ENCODE measurements at places on chromosomes 5 and 9.

DNA sequence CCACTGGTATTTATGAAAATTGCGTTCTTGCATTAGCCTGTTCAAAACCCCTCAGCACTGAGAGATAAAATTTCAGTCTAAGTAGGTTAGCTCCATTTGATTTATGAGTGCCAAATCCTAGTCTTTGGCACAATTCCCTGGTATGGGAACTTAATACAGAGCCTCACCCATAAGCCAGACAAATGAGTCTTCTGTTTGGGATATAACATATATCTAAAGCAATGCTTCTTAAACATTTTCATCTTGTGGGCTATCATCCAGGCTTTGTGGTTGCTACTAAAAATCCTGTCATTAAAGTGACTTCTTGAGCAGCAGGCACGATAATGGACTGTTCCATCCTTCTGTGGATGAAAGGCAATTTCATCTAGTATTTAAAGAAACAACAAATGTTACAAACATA, 419.5 kb upstream of the ACTBL2 start:
- DNase-seq = no peak

DNA sequence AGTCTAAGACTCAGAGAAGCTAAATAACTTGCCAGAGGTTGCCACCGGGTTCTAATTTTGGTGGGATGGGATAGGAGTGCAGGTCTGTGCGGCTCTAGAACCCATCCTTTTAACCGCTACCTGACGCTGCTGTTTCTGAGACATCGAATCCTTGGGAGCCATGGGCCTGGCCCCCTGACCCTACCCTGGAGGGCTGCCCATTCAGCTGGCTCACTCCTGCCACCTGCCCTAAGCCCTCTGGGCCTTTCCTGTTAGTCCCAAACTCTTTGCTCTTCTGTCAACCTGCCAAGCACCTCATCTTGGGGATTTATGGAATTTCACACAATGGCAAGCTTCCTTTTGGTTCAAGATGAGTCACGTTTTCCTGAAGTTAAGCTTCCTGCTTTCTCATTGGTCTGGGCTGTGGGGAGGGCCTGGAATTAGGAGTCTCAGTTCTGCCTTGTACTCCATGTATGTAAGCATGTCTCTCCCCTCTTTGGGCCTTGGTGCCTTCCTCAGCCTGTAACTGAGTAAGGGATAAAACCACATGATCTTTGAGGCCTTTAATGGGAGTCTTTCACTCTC, 26.6 kb downstream of the ENHO start:
- DNase-seq = no peak

DNA sequence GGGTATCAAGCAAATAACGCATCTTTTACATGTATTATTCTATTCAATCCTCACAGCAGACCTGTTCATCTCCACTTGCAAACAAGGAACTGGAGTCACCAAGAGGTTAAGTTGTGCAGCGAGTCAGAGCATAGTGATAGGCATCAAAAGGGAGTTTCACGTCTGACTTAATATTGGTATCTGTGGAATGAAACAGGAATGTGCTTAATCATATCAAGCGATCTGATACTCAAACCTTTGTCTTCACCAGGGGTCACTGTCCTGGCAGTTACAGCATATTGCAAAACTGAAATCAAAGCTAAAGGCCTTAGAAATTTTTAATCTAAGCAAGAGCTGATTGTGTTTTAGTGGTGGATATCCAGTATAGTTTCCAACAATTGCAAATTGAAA, 271.6 kb downstream of the PLK2 start:
- no peak for DNase-seq

- no peak for DNase-seq
Measured at GRCh38 chr9:33752130-33752637, 43.2 kb upstream of the PRSS3 start.

GRCh38 chr9:4596165-4596922, 65.8 kb upstream of the PLPP6 start:
- peak; percentile 60 for DNase-seq

- no peak for DNase-seq
Measured at GRCh38 chr5:132109494-132110053, 36.0 kb downstream of the CSF2 start.

- no peak for DNase-seq
Measured at GRCh38 chr9:127450243-127450760, 904 bp downstream of the RPL12 start.

DNA sequence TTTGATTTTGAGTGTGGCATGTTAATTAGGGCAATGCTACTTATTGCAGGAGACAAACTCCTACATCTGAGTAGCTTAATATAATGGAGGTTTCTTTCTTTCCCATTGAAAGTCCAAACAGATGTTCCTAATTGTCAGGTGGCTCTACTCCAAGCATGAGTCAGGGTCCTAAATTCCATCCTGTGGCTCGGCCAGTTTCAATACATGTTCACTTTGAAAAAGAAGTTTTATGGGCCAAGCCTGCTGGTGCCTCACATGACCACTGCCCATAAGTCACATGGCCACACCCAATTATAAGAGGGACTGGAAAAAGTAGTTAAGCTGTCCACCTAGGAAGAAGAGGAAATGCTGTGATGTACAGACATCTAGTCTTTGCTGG, 170.4 kb downstream of the ARRDC3 start:
- DNase-seq = no peak

DNA sequence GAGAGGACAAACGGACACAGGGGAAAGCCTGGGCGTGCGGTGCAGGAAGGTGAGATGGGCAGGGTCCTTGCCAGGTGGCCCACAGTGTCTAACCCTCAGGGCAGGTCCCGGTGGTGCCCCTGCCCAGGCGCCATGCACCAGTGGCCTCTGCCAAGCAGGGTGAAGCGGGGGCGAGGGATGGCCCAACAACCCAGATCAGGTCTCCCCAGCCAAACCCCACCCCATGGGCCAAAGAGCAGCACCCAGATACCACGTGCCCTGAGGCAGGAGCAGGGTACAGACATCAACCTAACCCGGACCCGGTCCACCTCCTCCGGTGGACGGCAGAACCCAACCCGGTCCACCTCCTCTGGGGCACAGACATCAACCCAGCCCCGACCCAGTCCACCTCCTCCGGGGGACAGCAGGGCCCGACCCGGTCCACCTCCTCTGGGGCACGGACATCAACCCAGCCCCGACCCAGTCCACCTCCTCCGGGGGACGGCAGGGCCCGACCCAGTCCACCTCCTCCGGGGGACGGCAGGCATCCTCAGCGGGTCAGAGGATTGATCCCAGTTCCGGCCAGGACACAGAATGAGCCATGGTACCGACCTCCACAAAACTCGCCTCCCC, 12.8 kb downstream of the SLC12A7 start:
- DNase-seq = no peak

GRCh38 chr5:2900360-2900759, 148.9 kb upstream of the IRX2 start:
- no peak for DNase-seq

DNA sequence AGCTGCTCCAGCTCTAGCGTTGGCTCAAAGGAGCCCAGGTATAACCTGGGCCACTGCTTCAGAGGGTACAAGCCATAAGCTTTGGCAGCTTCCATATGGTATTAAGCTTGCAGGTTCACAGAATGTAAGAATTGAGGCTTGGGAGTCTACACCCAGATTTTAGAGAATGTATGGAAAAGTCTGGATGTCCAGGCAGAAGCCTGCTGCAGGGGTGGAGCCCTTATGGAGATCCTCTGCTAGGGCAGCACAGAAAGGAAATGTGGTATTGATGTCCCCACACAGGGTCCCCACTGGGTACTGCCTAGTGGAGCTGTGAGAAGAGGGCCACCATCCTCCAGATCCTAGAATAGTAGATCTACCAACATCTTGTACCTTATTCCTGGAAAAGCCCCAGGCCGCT, 626.9 kb downstream of the MAT2B start:
- DNase-seq = no peak

Measured in CD4-positive, alpha-beta T cell treated with Interleukin-15 for 1 hour (primary cell).